Hippocampal formation (tissue), 2 donors: ENCODE measurements at places on chromosomes 5 and 9.
A peak's percentile ranks its signal among the peaks of the same experiment; 100 is the strongest.

DNA sequence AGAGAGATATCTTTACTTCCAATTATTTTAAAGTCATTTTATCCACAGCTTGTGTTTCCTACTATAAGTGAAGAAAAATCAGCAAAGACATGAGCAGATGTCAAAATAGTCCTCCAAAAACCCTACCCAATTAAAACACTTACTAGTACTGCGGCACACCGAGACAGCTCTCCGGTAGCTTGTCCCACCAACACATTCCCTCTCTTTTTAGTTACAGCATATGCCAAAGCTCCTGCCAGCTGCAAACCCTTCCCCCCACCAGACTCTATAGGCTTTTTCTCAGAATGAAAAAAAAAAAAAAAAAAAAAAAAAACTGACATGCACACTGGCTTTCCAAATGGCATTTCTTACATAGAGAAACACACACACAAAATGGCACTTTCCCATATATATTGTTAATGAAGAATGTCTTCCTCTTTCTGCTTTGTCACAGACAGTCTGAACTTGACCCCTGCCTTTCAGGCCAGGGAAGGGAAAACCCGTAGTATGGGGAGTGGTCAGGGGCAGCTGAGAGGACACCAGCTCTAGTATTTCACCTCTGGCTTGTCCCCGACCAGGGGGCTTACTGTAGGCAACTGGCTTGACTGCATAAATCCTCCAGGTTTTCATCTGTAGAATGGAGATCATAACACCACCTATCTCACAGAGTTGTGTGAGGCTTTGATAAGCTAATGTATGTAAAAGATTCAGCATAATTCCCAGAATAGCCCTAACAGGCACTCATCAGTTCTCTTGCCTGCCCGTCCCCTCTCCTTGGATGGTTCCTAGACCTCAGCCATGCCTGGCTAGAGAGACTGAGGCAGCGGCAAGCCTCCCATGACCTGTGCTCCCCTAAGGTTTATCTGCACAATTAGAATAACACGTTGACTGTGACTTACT is 233.6 kb downstream of the CRB2 start:
- DNase-seq: no peak

- DNase-seq: no peak
Measured at GRCh38 chr9:137286975-137287383, 9.5 kb downstream of the TOR4A start.

DNA sequence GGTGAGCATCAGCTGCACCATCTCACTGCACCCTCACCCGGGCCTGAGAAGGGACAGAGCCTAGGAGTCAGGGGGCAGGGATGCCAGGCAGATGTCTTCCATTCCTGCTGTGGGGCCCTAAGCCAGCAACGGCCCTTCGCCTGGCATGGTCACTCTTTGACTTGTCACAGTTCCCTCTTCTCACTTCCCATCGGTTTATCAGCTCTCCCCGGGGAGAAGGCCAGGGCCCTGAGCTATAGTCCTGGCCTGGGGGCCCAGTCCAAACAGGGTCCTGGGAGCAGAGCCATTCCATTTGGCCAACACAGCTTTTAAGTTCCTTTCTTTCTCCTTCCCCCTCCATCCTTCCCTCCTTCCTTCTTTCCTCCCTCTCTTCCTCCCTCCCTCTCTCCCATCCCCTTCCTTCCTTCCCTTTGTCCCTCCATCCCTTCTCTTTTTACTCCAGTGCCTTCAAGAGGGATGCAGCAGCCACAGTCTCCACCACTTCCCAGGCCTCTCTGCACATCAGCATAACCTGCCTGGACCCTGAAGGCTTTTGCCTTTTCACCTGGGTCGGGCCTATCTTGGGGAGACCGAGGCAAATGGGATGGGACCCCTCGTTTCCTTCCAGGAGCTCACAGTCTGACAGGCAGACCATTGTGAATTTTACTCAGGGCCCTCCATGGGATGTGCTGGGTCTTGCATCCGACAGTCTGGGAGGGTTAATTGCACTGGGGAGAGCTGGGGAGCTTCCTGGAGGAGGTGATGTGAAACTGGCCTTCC is 4.2 kb downstream of the COL5A1 start:
- DNase-seq: no peak

- DNase-seq: no peak
Measured at GRCh38 chr5:128512894-128513293, 25.2 kb downstream of the FBN2 start.

DNA sequence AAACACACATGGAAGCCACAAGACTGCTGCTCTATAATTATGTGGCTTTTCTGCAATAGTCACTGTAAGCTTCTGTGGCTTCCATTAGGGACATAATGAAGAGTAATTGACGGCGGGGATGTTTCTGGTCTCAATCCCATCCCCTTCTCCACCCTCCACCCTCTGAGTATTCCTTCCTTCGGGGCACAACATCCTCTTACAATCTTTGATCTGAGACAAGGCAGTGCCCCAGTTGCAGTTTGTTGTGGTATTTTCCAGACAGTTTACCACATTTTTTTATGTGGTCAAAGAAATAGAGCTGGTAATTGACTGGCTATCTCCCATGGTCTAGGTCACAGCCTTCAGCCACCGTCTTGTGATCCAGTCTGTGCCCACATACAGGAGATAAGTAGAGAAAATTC is 277.7 kb downstream of the NR2F1-AS1 start:
- DNase-seq: no peak

GRCh38 chr9:15722888-15723287 is 170.0 kb downstream of the CCDC171 start:
- no peak for DNase-seq

- DNase-seq: no peak
Measured at GRCh38 chr5:2185646-2186471, 303.1 kb upstream of the IRX4 start.

DNA sequence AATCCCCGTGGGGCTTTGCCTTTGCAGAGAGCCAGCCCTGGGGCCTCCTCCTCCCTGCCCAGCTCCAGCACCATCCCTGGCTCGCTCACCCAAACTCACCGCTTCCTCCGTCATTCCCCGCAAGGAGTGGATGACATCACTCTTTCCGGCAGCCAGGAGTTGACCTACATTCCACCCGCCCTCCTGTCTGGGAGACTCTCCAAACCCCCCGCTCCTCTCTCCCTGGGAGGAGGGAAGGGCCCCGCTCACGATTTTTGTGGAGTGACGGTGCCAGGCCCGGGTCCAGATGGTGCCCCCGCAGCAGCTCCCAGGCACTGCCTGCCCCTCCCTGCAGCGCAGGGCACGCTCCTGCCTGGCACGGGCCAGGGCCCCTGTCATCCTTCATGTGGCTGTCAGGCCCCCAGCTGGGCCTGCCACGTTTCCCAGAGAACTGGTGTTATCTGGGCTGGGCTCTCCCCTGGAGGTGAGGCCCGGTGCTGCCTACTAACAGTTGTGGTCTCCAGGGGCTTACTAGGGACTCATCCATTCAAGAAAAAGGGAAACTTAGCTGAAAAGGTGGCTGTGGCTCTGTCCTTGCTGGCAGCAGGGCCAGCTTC is 52.3 kb downstream of the NTNG2 start:
- peak; percentile 72 for DNase-seq

GRCh38 chr5:148825716-148826052 is 727 bp upstream of the ADRB2 start:
- DNase-seq: no peak

DNA sequence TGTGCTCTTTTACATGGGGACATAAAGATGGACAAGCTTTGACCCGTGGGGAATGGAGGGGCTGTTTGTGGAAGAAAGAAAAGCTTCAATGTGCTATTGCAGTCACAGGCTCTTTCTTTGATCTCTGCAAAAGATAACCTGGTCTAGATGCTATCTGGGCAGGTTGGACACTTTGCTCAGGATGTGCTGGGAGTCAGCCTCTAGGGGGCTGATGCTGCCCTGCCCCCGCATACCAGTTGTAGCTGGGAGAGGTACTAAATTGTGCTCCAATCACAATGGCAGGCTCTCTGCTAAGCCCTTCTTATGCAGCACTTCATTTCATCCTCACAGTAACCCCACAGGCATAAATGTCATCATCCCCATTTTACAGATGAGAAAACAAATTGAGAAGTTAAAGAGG is 67.2 kb downstream of the PSD2 start:
- DNase-seq: no peak

DNA sequence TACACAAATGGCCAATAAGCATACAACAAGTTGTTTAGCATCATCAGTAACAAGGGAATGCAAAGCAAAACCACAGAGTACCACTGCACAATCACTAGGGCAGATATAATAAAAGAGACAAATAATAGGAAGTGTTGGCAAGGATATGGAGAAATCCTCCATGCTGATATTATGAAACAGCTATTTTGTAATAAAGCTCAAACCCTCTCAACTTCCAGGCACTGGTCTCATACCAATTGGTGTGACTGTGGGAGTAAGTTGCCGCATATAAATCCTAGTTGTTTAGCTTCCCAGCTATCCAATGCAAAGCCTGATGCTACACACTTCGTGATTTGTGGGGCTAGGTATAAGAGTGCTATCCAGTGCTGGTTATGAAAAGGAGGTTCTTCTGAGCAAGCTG is 88.6 kb downstream of the SMIM23 start:
- DNase-seq: no peak
